ENCODE measurements at places on chromosomes 5 and 9.

DNA sequence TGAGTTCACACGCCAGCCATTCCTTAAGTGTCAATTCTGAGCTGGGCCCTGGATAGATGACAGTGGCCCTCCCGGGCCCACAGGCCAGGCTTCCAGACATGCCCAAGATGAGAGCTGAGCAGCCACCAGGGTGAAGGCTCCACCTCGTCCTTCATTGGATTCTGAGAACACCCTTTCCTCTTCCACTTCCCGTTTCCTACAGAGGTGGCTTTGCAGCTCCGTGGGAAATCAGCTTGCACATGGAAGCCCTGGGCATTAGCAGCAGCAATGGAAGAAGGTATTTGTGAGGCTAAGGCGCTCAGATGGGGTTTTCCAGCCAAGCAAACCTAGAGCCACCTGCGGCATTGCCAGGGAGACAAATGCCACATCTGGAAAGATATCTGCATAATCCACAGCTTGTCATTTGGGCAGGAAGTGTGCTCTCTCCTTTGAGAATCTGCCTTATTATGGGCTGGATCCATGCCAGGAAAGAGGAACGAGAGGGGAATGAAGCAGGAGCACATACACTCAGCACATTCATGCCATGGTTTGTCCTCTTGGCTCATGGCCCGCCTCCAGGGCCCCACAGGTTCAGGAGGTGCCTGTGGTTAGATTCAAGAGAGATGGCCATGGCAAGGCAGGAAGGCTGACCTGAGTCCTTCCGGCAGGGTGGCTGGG is 34.1 kb downstream of the CFAP77 start:
- no peak for DNase-seq

DNA sequence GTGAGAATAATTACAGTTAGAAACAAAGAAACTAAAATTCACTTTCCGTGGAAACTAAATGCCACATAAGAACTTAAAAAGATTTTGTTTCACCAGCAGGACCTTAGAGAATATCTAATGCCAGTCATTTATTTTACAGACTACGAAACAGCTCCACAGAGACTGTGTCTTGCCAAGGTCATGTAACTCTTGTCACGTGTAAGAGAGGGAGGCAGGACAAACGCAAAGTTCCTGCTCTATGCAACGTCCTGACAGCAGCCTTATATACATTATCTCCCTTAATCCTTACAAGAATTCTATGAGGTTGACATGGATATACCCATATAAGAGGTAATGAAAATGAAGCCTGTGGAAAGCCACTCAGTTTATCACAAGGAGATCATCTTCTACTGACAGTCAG is 39.4 kb downstream of the CTNNAL1 start:
- DNase-seq = no peak

DNA sequence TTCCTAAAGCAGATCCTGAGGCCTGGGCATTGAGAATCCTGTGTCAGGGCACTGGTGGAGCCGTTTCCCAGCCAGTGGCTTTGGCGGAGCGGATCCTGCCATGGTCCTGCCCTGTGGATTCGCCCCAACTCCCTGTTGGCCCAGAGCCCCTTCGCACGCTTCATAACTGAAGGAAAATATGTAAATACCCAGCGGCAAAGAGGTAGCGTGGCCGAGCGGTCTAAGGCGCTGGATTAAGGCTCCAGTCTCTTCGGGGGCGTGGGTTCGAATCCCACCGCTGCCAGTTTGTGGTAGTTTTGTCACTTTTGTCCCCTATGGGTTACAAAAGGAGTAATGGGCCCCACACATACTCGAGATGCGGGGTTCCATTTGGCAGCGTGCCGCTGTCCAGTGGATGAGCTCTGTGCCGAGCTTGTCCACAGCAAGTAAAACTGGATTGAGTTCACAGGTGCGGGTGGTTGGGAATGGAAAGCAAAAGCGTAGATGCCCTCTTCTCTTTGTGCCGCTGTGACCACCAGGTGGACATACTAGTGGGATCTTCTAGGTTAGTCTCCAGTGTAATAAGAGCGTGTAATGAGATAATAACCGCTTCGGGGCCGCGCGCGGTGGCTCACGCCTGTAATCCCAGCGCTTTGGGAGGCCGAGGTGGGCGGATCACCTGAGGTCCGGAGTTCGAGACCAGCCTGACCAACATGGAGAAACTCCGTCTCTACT is 17.3 kb downstream of the TRIM7 start:
- no peak for DNase-seq

DNA sequence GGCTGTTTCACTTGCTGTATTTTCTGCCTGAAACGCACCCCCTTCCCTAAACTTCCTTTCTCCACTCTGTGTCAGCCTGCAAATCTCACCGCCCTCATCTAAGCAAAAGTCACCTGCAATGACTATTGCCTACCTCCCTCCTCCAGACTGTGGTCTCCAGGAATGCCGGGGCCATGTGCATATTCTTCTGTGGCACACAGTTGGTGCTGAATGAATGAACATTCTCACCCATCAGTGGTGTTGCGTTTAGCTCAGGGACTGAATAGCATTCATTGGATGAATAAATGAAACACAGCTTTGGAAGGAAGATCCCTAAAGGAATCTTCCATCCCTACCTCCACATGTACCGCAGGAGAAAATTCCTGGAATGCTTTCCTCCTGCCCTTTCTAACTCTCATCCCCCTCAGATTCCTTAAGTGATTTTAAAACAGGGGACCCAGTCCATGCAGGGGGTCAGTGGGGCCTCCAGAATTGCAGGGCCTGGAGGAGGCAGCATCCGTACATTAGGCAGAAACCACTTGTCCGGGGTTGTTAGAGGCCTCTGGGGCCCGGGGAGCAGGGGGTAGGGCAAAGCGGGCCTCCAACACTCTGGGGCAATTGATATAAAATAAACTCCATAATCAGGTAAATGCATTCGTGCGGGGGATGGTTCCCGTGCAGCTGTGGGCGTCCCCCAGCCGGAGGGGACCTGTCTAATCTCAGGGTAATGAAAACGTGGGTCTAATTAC is 28.3 kb upstream of the PTGS1 start:
- DNase-seq = no peak

DNA sequence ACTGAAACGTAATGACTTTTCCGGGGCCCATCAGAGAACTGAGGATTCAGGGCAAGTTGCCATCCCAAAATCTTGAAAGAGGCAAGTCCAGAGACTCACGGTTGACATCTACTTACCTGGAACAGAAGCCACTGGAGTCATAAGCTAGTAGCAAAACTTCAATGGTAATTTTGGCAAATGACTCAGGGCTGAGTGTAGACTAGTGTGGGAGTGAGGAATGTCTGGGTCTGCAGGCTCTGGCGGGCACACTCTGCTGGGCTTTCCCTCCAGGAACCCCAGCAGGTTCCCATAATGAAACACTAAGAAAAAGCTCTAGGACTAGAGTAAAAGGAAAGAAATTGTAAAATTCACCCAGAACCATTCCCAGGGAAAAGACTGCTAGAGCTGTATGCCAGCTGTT is 122.9 kb upstream of the NFIL3 start:
- DNase-seq = no peak

DNA sequence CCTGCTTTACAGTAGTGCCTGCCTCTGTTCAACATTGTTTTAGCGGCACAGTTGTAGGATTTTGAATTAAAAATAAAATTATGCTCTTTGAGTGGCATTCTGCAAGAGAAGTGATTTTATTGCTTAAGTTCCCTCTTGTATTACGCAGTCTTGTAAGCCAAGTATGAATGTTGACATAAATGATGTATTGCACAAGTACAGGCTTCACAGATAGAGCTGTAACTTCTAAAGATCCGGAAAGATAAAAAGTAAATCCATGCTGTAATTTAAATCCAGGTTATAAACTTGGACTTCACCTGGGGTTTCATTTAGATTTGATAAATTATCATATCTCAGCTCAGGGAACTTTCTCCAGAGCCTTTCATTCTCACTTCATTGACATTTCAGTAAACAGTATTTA is 1114.7 kb downstream of the PTPRD start:
- DNase-seq = no peak

GRCh38 chr5:633501-633955 is 21.4 kb downstream of the CEP72 start:
- DNase-seq = no peak

DNA sequence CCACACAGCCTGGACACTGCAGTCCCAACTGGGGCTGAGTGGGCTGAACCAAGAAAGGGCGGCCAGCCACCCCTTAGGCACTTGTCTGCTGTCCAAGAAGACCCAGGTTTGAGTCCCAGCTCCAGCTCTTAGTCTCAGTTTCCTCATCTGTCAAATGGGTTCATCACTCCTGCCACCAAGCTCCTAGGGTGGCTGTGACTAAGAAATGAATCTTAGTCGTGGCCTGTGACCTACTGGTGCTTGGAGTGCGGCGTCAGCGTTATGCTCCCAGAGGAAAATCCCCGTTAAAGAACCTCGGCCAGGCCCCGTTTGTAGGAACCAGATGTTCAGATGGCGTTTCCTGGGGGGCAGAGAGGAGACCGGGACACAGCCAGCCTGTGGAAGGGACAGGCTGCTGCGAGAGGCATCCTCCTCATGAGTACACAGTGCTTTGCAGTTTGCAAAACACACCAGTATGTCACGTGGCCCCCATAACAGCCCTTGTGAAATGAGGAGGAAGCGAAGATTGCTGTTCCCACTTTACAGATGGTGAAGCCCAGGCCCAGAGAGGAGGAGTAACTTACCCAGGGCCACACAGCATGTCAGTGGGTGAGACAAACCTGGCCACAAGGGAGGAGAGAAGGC is 3.3 kb downstream of the FIBCD1 start:
- no peak for DNase-seq

DNA sequence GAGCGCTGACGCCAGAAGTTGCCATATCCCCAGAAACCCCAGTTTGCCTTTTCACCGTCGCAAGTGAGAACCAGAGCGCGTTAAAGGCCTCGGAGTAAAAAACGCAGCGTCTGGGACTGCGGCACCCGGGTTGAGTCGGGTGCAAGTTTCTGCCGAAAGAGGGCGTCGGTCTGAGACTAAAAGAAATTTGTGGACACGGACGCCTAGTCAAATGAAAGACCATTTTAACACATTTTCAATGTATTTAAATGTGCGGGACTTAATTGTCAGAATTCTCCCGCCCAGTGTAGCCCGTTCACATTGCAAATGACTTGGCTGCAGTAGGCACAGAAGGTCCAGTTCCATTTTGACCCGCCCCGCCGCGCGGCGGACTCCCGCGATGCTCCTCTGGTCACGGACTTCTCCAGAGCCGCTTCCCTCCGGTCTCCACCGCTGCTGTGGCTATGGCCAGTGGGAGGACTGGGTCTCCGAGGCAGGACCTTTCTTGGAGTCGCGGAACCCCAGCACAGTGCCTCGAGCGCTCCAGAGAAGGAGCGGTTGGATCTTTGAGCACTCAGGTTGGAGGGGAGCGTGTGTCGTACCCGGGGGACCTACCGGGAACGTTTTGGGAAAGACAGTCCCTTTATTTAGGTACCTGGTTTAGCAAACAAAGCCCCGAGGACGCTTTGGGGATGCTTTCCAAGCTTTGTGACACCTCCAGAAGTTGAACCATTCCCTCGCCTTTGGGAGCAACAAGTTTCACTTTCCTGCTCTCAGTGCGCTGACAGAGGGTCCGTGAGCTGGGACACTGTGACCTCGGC is 1.2 kb upstream of the NPR3 start:
- peak; percentile 22 for DNase-seq

DNA sequence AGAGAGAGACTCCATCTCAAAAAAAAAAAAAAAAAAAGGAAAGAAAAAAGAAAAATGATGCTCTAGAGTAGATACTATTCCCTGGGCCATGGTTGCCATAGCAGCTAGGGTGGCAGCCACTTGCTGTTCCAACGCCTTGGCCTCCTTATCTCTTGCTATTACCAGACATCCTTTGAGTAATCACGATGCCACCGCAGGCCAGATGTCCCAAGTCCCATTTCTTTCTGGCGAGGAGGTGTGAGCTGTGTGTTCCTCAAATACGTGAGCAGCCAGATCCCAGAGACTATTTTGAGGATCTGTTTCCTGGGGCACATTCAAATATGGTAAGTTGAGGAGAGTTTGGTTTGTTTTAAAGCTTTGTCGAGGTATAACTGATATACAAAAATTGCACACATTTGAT is 23.4 kb upstream of the GFPT2 start:
- DNase-seq = no peak

- DNase-seq = no peak
These were observed 31.4 kb upstream of the SPARC start for GRCh38 chr5:151718153-151718552.

DNA sequence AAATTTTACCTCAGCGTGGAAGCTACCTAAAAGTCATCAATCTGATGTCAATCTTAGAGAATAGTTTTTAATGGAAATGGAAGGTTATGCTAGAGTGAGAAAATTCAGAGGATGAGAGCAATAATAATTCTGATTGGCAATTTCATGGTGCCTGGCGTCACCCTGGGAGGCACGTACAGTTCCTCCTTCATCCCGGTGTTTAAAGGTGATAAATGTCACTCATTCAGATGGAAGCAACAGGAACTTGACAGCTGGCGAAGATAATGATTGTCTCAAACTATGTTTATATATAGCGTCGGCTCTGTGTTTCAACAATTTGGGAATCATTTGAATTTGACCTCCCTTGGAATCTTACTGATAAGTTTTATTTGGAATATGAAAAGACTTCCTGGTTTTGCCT is 108.4 kb downstream of the MED10 start:
- DNase-seq = no peak

DNA sequence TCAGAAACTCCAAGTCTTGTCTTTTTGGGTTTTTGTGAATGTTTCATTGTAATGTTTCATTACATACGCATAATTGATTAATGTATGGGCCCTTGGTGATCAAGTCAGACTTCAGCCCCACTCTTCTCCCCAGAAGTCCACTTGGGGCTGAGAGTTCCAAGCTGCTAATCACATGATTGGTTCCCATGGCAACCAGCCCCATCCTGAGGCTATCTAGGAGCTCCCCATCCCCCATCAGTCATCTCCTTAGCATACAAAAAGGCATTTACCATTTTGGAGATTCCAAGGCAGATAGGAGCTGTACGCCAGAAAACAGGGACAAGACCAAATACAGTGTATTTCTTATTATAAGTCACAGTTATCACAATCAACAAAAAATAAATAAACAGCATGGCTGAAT is 22.9 kb upstream of the SYK start:
- DNase-seq = no peak

GRCh38 chr5:60649288-60649917 is 50.6 kb downstream of the DEPDC1B start:
- DNase-seq = no peak

GRCh38 chr5:176810081-176810597 is at the start of gene UNC5A:
TSS of gene UNC5A (plus strand) at chr5:176810559. CDS start at chr5:176810751, 192 bp downstream.
- peak; percentile 18 for DNase-seq

DNA sequence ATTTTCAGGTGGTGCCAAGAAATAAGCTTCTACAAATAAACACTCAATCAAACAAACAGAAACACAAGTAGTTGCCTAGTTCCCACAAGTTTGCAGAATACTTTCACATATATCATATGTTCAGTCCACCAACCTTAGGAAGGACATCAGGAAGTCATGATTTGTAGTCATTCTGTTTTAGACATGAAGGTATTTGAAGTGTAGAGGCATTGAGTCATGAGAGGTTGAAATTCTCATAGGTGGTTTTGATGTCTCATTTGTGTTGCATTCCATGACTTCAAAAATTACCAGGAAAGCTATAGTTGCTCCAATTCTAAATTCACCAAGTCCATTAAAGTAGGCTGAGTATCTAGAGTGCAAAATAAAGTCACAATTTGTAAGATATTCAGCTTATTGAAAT is 159.0 kb downstream of the KCTD16 start:
- no peak for DNase-seq

GRCh38 chr5:38189081-38189504 is 69.3 kb upstream of the EGFLAM start:
- DNase-seq = no peak
